Right cardiac atrium (tissue), 5 donors: ENCODE measurements at places on chromosomes 4 and X. TPM values are rescaled to one million over a fixed set of nuclear protein-coding genes. Genes with fewer than 3 reads are reported as not detected.

The PAGE4 gene
- not detected for polyA plus RNA-seq

DNA sequence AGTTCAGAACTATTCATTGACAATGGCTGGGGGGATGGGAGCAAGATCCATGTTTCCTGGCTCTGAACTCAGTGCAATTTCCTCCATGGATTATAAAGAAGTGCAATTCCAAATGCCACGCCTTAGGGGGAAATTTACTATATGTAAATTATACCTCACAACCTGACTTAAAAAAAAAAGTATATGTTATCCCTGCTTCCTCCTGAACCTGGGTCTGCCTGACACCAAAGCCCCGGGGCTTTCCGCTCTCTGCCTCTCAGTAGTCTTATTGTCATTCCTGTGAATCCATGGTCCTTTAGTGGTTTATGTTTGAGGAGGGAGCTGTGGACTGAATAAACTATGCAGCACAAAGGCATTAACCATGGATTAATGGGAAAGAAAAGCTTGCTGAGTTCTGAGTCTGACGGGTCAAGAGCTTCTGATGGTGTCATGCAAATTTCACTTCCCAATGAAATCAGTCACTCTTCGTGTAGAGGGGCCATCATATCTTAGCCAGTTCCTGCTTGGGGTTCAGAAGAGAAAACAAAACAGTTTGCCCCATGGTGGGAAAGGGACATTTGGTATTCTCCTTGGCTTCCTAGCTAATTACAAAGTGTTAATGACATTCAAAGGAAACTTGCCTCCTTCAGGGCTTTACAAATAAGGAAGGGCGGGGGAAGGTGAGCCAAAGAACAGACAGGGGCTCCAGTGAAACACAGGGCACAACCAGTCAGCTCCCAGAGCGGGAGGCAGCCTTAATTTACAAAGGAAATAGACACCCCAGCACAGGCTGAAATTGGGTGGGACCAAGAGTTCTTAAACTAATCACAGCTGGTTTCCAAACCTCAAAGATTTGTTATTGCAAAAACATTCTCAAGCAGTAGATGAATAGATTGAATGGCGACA is 14.3 kb downstream of the FAM9C start:
- DNase-seq: no peak

DNA sequence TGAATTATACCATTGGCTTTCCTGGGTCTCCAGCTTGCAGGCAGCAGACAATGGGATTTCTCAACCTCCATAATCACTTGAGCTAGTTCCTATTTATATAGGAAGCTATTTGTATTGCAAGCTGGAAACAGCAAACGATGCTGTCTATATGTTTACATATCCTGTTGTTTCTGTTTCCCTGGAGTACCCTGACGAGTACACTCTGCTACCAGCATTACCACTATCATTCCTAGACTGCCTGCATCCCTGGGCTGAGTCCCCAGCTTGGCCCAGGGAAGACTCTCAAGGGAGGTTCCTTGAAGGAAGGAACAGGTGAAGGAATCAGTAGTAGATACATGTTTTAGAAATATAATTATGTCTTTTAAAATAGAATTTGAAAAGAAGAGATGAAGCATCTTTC is 81.4 kb downstream of the EVC2 start:
- no peak for DNase-seq

DNA sequence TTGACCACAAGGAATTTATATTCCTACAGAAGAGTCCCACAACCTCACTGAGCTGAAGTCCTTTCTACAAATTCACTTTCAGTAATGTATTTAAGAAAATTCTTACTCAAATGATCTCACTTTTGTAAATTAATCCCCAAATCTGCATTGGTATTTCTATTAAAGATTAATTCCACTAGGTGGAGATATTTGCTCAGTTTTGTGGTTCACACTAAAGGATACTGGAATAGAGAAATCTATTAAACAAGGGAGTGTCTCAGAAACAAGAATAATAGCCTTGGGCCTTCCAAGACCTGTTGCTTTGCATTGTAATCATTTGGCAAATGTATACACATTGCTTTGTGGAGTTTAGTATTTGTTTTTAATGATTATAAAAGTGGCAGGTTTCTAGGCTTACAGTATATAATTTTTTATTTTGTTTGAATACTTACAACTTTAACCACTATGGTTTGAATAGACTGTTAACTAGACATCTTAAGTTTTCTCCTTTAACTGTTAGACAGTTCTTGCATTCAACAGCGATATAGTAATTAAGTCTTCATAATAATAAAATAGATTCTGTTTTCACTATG is 25.9 kb downstream of the CFAP299 start:
- DNase-seq: no peak

- no peak for DNase-seq
These were observed 51.7 kb downstream of the RAB28 start for GRCh38 chr4:13432453-13432852.

GRCh38 chr4:52202251-52202779 is 151.2 kb downstream of the SPATA18 start:
- DNase-seq: no peak
